ENCODE measurements at places on chromosomes 1 and 21. TPM values are rescaled to one million over a fixed set of nuclear protein-coding genes. Genes with fewer than 3 reads are reported as not detected.

Gene OR2T29
- total RNA-seq, result not detected

Gene C1QTNF12
- total RNA-seq, result not detected

Gene PSMD4
- total RNA-seq, result 195 TPM

Gene CLEC20A
- not detected for total RNA-seq

Gene TNFRSF18
- not detected for total RNA-seq

Gene INSRR
- not detected for total RNA-seq

Gene TMEM200B
- total RNA-seq, result 20.0 TPM

Gene NECTIN4
- total RNA-seq, result not detected

Gene CDC20
- not detected for total RNA-seq

Gene FABP3
- total RNA-seq, result 35.8 TPM

Gene LDLRAP1
- total RNA-seq, result 19.3 TPM

Gene CHI3L2
- 5.4 TPM for total RNA-seq

Gene OR2G6
- total RNA-seq, result not detected
